ENCODE measurements at places on chromosomes 4 and X. TPM values are rescaled to one million over a fixed set of nuclear protein-coding genes. Genes with fewer than 3 reads are reported as not detected.

HELQ gene
- total RNA-seq = 23.2 TPM

TRAM1L1 gene
- 6.5 TPM for total RNA-seq

HTT-AS gene
- not detected for total RNA-seq

ARHGAP10 gene
- 14.7 TPM for total RNA-seq

NR3C2 gene
- total RNA-seq = 7.8 TPM

OPHN1 gene
- 2.6 TPM for total RNA-seq

MTCP1 gene
- total RNA-seq = 20.4 TPM

GUCY1A1 gene
- total RNA-seq = 9.5 TPM

SPANXN3 gene
- total RNA-seq = not detected

SORBS2 gene
- 31.3 TPM for total RNA-seq

DUSP9 gene
- 0.50 TPM for total RNA-seq

MSANTD1 gene
- total RNA-seq = 0.73 TPM

TLR2 gene
- 0.25 TPM for total RNA-seq

MAGEC3 gene
- total RNA-seq = not detected

SRPX2 gene
- total RNA-seq = 26.9 TPM

GAB3 gene
- total RNA-seq = 15.0 TPM

Data from motor neuron (in vitro differentiated cells).